ENCODE measurements at places on chromosomes 1 and 21.

- DNase-seq, result no peak
Observed at GRCh38 chr21:44732263-44732662, 20.9 kb upstream of the TSPEAR start.

DNA sequence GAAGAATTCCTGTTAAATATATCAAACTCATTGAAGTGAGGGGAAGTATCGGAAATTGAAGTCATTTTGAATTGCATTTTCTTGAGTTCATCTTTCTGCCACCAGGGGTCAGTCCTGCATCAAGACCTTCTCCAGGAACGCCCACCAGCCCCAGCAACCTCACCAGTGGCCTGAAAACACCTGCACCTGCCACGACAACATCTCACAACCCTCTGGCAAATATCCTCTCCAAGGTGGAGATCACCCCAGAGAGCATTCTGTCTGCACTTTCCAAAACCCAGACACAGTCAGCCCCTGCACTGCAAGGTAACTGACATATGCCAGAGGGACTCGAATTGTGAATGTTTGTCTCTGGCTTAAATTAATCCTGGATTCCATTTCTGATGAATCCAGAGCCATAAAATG lies 22.8 kb upstream of the TARS2 start:
- DNase-seq, result peak; percentile 77

DNA sequence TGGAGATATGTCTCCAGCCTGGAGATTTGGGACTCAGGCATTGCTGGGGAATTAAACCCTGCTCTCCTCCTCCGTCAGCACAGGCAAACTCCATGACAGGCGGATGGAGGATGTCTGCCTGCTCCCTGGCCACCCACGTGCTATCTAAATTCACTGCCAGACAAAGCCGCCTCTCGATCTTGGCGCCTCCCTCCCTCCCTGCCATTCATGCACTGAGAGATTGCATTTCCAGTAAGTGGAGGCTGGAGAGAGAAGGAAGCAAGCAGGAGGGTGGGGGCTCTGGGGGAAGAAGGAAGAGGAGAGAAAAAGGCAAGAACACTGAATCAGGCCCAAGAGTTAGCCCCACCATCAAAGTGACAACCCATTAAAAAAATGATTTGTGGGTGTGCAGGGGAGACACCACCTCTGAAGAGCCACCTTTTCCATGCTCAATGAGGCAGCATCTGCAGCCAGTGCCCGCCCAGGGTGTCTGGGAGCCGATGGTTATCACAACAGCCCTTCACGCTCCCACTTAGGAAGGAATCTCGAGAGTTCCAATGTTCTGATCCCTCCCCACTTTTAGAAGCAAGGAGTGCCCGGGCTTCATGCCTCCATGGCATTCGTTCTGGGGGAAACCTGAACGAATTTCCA lies 183.0 kb downstream of the HIVEP3 start:
- no peak for DNase-seq

DNA sequence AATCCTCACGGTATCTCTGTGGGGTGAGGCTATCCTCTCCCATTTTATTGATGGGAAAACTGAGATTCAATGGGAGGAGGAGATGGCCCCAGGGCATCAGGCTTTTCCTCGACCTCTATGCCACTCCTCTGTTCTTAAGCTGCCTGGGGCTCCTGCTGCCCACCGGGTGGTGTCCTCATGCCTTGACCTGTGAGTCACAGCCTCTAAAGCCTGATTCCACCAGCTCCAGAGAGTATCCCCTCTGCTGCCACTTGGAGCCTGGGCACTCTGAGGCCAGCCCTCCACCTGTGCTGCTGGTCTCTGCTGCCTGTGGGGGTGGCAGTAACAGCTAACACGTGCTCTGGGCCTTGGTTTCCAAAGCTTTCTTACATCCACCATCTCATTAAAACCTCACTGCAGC lies 241.2 kb downstream of the TRABD2B start:
- no peak for DNase-seq

Measured in germinal center (tissue), 1 donor.